ENCODE measurements at places on chromosomes 2 and 18.

- DNase-seq = no peak
Measured at GRCh38 chr2:175930504-175930903, 71.6 kb downstream of the LNPK start.

DNA sequence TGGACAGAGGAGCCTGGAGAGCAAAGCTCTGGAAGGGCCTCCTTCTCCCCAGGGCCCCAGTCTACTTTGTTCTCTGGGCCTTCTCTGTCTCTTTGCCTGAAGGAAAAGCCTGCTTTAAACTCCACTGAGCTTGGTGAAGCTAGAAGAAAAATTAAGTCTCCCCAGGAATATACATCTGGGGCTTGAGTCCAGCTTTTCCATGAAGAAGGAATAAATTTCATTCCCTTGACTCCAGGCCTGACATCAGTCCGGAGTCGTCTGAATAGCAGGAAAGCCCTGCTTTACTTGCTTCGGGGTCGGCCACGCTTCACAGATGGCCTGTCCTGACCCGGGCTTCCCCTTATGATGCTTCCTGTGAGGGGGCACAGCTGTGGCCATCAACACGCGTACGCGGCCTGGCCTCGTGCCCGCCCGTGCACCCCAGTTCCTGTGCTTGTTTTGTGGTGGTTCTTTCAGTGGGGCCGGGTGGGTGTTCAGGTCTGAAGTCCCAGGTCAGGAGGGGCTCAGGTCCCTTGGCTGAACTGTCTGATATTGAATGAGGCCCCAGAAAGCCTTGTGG is 73.6 kb downstream of the ACOXL start:
- no peak for DNase-seq

- no peak for DNase-seq
Measured at GRCh38 chr2:54613386-54613785, 110.1 kb upstream of the EML6 start.

GRCh38 chr18:13131283-13131682 is 87.3 kb upstream of the LDLRAD4 start:
- no peak for DNase-seq

DNA sequence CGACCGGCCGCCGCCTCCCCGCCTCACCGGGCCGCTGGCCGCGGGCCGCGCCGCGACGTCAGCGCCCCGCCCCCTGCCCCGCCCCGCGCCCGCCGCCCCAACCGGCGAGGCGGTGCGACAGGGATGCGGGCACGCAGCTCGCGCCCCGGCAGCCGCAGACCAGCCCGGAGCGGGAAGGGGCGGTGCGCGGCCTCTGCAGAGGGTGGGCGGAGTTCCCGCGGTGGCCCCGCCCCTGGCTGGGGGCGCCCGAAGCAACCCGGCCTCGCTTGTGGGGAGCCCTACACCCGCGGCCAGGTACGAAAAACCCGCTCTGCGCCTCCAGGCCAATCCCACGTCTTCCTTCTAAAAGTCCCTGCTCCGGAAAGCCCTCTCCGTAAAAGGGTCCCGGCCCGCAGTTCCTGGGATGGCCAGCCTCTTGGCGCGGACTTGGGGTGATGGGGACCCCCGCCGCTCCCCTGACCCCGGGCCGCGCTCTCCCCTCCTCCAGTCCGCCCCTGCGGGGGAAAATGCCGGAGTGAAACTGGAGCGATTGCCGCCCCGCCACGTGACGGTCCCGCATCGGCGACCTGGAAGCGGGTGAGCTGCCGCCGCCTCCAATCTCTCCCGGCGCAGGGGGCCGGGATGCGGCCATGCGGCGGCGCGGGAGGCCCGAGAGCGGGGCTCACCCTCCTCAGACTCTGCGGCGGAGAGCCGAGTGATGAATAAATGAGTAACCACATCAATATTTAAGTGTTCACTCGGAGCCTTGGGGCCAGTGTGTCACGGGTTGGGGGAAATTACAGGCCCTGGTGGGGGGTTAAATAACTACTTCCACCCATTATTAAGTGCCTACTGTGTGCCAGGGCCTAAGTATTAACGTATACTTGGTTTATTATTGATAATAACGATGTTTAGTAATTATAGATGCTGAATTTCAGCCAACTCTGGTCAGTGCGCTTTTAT is at the start of gene RAB11FIP5:
RAB11FIP5 (minus strand) TSS at position 36 of the 942 bp plus-strand sequence. CDS start 171 bp downstream, outside the sequence.
- DNase-seq = peak; percentile 41

GRCh38 chr2:112529757-112530156 is 12.5 kb upstream of the POLR1B start:
- DNase-seq = no peak

GRCh38 chr2:176637142-176637485 is 367.9 kb downstream of the MTX2 start:
- DNase-seq = no peak

DNA sequence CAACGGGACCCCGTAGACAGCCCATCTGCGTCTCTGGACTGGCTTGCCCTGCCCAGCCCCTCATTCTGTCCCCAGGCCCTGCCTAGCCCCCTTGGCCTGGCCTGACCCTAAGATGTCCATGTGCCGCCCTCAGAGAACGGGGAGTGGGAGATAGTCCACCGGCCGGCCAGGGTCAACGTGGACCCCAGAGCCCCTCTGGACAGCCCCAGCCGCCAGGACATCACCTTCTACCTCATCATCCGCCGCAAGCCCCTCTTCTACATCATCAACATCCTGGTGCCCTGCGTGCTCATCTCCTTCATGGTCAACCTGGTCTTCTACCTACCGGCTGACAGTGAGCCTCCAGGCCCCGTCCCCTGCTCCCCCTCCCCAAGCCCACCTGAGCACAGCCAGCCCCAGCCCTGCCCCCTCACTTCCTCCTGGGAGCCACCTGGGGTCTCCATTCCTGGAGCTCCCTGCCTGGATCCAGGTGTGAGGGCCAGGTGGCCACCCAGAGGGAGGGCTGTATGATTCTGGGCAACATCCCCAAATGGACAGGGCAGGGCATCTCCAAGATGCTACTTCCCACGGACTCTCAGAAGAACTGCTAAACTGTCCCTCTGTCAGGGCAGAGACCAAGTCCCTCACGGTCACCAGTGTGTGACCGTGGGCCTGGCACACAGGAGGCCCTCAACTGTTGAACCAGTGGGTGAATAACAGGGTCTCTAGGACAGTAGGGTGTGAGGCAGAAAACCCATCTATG is 4.0 kb downstream of the CHRND start:
- no peak for DNase-seq

DNA sequence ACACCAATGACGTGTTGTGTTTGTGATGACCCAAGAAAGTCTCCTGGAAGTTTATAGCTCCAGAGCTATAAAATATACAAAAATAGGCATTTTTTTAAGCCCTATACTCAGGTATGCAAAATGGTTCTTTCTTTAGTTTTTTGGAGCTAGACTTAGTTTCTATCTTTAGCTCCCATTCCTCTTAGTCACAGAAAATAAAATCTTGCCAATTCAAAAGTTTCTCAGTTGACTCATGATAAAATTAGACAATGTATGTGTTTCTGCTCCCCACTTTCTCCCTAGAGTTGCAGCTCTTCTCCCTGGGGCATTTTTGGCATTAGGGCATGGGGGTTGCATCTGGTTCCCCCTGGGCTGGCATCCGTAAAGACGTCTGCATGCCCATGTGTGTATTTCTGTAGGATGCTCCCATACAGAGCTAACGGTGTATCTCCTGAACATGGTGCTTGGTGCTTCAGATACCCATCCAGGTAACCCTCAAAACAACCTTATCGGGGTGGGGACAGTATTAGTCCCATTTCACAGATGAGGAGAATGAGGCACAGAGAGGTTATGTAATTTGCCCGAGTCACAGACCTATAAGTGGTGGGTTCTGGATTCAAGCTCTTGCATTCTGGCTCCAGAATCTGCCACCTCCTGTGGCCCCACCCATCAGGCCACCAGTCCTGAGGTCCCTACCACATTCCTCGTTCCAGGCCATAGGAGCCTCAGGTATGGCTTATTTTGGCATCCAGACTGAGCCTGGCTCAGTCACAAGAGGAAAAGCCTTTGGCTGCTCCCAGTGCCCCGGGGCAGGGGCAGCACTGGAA is 43.1 kb upstream of the ASAP2 start:
- no peak for DNase-seq

DNA sequence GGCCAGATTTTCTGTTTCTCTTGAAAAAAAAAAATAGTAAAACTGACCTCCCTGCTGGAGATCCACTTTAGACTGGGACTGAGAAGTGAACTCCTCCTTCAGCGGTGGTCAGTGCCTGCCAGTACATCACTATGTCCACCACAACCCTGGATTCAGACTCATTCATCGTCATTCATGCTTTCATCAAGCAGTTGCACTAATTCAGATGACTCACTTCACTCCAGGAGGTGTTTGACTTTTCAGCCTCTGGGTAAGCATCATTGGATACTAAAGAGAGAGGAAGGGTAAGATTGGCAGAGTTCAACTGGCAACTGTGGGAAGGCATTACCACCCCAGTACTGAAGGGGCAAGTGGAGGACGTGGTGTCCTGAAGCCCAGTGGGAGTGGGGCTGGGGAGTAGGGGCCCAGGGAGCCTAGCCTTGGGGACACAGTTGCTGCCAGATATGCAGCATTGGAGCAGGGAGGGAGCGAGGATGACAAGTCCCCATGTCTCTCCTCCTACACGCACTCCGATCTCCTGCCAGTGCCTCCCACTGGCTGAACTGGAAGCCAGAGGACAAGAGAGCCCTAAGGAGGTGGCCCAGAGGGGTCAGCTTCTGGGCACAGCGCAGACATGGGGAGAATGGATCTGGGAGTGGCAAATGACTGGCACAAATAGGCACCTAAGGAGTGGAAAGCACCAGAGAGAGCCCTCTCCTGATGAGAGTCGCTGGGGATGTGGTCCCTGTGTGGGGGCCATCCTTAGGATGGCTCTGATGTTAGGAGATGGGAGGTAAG is 111.1 kb downstream of the TGFA start:
- no peak for DNase-seq

- no peak for DNase-seq
Measured at GRCh38 chr18:48534364-48534763, 4.5 kb upstream of the CTIF start.

- DNase-seq = no peak
Measured at GRCh38 chr2:176284461-176285049, 15.3 kb downstream of the MTX2 start.

DNA sequence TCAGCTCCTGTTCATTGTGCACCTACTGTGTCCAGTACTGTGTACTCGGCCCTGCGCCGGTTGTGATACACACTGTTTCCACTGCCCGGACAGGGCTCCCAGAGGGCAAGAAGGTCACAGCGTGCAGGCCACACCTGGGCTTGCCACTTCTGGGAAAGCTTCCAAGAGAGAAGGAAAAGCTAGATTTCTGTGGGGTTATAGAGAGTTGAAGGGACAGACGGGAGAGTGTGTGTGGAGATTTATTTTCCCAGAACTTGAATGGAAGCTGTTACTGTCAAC is 3.8 kb upstream of the CNDP1 start:
- DNase-seq = no peak

DNA sequence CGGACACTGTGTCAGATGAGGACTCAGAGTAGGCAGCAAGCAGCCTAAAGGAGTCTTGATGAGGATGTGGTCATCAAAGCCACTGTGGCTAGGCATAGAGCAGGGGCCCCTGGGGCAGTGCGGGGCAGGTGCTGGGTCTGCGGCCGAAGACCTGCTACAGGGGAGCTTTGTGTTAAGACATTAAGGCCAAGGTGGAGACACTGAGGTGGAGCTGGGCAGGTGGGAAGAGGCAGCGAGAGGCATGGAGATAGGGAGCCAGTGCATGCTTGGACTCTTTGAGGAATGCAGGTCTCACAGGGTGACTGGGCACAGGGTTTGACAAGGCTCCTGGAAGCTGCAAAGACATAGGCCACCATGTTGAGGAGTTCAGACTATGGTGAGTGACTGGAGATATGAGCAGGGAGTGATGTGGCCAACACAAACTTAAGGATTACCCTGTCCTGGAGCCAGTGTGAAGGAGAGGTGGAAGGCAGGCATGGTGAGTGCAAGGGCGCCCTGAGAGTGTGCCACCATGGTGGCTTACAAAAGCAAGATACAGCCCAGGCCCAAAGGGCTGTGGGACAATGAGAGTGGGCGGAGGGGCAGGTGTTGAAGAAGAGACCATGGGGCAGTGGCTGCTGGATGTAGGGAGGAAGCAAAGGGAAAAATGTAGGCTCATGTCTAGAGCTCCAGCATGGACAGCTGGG is 450.9 kb upstream of the HS6ST1 start:
- no peak for DNase-seq

DNA sequence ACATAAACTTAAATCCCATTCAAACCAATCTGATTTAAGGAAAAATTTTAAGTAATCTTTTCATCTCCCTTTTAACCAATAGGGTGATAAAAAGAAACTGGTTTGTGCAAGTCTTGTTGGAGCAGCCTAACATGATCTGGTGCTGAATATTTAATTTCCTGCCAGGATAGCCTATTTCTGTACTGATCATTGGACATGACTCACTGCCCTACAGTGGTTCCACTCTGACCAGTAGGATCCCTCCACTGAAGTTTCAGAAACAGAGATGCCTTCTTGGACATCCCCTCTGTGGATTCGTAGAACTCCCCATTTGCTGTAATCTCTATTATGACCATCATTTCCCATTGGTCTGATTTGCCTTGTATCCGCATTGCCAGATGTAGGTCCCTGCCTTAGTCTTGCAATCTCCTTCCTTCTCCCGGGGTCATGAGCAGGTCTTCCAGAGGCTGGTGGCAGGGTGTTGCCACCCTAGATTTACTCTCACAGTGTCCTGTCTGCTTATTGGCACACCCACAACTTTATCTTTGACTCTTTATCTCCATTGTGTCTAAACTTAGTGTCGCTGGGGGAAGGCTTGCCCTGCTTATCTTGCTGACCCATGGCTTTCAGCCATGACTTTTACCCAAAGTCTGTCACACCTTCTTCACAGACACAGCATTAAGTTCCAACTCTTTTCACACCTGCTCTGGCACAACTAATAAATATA is 12.3 kb upstream of the SETBP1 start:
- DNase-seq = no peak

DNA sequence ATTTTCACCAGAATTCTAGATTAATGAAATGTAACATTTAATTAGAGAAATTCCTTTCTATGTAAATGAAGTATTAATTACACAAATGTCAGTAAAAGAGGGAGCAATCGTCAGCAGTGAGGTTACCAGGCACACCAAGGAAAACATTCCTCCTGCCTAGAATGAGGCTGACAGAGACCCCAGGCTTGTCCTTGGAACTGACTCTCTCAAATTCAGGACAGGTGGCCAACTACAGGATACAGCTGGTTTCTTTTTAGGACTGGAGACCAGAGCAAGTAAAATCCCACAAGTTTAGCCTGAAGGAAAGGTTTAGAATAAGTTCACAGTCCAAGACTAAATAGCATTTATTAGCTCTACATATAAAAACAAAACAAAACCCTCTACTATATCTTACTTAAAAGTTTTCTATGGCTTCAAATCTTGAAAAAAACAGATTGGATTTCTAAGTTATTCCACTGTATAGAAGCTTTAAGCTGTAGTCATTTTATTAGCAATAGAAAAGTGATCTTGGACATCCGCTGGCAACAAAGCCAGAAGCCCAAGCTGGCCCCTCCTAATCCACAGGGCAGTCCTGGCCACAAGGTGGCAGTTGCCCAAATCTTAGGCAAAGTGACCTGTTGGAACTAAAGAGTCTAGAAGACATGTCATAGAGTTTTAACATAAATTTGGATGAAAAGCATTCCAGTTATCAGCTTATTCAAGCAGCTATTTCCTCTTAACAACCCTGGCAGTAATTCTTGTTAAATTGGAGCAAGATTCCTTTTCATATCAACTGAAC is 81.0 kb downstream of the SP3 start:
- no peak for DNase-seq

- no peak for DNase-seq
Measured at GRCh38 chr2:25297738-25298137, 44.0 kb downstream of the DNMT3A start.

GRCh38 chr18:24398540-24398939 is 916 bp upstream of the OSBPL1A start:
- DNase-seq = no peak

- DNase-seq = no peak
Measured at GRCh38 chr2:147487286-147487977, 357.4 kb upstream of the ACVR2A start.
